ENCODE measurements at places on chromosomes 4 and X.

DNA sequence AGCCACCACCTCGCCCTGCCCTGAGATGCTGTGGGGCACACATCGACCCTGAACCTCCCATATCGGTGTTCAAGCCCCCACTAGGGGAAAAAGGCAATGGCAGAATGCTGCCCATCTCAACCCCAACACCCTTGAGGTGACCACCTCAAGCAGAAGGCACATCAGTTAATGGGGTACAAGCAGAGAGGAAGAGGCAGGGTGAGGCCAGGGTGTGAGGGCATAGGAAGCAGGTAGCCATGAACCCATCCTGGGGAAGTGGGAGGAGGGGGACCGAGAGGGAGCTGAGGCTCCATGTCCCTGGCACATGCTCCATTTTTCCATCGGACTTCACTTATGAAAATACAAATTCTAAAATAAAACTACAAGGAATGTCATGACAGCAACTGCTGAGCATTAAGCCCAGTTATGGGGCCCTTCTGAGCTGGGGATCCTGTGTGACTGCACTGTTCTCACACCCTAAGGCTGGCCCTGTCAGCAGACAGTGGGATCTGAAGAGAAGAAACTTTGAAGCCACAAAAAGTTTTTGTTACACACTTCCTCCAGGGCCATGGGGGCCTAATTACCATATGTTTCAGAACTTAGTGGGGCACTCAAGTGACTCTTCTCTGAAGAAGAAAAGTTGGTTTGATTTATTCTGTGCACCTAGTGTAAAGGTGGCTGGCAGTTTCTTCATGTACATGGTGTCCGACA is 68.2 kb upstream of the FAM241A start:
- DNase-seq: no peak

DNA sequence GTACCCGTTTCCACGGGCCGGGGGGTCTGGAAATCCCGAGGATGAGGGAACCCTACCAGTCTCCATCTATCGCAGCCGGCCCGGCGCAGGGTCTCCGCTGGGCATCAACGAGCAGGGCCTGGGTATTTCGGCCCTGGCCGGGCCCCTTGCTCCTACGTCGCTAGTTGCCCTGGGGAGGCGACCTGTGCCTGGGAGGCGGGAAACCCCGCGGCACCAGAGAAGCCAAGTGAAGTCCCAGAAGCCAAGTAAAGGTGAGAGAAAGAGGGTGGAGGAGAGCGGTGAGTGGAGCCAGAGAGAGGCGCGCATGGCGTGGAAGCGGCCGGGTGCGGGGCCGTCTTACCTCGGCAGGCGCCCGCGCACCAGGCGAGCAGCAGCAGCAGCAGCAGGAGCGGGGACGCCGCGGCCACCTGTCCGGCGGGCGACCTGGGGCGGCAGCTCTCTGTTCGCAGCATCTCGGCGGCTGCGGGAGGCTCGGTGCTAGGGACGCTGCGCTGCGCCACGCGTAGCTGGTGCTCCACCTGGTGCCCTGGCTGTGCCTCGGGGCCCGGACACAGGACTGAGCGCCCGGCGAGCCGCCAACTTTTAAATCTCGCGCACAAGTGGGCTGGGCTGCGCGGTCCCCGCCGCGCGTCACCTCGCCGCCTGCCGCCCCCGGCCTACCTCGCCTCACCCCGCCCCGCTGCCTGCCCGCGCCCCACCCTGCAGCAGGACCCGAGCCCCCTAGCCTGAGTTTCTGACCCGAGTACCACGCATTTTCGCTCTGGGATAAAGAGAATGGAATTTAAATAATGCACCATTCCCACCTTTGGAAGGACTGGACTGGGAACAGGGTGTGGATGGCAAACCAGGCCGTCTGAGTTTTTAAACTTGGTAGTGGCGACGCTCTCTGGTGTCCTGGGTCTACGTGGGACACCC is at the start of gene NMU:
NMU (minus strand) TSS at position 558 of the 915 bp plus-strand sequence; CDS start at position 452, 106 bp downstream.
- DNase-seq: no peak

DNA sequence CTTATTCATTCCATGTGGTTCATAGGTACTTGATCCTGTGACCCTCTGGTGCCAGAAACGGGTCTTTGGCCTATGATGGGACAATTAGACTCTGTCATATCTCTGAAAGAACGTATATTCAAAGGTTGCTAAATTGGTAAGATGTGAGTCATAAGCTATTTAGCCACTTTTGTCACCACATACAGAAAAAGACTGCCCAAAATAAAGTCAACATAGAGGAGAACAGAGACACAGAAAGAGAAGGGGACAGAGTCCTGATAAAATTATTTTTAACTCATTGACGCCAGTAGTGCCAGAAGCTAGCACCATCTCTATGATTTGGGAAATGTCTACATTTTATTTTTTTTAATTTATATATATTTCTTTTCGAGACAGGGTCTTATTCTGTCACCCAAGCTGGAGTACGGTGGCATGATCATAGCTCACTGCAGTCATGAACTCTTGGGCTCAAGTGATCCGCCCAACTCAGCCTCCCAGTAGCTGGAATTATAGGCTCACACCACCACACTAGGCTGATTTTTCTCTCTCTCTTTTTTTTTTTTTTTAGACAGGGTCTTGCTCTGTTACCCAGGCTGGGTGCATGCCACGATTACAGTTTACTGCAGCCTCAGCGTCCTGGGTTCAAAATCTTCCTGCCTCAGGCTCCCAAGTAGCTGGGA is 92.1 kb upstream of the COX18 start:
- no peak for DNase-seq

GRCh38 chrX:72573158-72573511 is 492 bp upstream of the HDAC8 start:
- DNase-seq: no peak

- no peak for DNase-seq
Measured at GRCh38 chrX:153933748-153934147, 1.1 kb downstream of the NAA10 start.

GRCh38 chrX:42720209-42720608 is 57.8 kb downstream of the PPP1R2C start:
- DNase-seq: no peak

- DNase-seq: no peak
Measured at GRCh38 chr4:869776-870175, 43.8 kb upstream of the CPLX1 start.

DNA sequence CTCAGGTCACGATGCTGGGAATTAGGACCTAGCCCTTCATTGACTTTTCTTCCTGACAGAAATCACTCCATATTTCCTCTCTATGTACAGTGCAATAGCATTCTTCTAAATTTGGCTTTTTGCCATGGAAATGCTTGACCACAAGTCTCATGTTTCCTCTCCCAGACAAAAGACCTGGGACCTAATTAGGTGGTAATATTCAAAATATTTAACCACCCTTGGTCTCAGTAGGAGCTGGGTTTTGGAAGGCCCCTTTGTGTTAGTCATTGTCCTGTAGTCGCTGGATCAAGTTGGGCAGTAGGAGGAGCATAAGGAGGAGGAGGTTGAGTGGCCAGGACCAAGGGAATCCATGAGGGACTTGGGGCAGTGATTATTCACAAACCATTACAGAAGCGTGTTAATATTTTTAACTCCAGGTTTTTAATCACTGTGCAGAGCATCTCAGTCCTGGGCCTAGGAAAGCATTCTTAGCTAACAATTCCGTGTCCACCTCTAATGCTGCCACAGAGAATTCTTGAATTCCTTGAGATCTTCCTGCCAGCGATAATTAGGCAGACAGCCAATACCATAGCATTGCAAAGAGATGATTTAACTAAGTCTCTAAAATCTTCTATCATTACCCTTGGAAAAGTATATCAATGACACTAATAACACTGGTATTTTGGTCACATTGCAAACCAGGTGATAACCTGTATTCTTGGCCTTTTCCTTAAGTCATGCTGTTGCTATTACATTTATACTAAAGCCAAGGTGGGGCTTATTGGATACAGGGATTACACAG is 25.0 kb upstream of the SHROOM4 start:
- DNase-seq: no peak

DNA sequence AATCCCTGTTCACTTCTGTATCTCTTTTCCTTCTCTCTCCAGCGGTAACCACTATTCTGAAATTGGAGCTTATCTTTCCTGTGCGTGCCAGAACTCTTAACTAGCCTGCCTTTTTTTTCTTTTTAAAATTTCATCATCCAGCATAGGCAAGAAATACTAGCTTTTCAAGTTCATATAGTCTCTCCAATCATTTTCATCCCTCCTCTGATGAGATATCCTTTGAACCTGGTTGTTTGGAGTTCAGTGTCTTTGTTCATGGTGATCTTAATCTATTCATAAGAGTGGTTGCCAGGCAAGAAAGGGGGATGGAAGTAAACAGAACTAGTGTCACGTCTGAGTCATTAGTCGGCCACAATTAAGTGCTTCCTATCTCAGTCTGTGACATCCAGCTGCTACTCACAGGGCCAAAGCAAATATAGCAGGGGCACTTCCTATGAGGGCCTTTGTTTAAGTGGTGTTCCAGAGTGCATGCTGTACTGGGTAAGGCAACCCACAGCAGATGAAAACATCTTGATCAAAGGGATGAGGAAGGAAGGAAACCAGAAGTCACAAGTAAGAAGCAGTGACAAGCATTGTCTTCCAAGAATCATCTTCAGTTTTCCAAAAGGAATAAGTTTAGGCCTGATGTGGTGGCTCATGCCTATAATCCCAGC is 56.4 kb upstream of the XIAP start:
- peak; percentile 3 for DNase-seq

GRCh38 chr4:84565951-84566350 is 17.0 kb upstream of the CDS1 start:
- no peak for DNase-seq

DNA sequence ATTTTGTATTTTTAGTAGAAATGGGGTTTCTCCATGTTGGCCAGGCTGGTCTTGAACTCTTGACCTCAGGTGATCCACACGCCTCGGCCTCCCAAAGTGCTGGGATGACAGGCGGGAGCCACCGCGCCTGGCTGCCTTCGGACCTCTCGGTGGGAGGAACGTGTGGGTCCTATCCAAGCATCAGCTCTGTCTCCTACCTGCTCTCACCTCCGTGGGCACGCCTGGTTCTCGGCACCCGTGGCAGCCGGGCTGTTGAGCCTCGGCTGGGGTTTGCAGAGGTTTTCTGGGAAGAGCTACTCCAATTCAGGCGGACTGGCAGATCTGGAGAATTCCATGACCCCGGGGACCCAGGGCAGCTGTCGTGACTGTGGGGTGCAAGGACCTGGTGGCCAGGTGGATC is 23.6 kb upstream of the PPP2R3B start:
- no peak for DNase-seq

DNA sequence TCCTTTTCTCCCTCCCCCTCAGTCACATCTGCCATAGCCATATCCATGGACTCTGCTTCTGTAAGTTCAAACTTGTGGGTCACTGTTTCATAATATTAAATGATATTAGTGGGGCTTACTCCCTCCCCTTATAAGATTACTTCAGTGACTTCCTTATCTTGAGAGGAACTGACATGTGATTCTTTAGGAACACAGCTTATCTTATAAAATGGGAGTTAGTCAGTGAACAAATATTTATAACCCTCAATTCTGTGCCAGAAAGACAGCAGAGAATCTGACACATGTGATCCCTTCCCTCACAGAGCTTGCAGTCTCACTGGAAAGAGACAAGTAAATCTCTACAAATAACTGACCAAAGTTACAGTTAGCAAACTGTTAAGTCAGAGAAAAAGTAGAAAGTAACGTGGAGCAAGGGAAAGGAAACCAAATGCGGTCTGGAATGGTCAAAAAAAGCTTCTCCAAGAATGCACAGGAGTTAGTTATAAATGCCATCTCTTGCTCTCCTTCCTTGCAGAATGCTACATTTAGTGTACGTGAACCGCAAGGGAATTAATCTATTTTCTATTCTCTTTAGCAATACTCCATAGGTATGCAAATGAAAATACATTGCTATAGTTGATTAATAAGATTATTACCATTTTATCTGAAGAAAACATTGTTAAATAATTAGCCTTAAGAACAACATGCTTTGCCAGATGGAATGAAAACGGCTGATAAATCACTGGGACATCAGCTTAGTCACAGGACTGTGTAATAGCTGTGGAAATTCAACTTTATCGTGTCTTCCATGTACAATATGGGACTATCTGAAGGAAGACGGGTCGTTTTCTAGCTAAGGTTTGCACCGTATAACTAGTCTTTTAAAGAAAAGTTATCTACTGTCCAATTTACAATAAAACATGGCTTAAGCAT is 29.0 kb downstream of the SGMS2 start:
- no peak for DNase-seq

DNA sequence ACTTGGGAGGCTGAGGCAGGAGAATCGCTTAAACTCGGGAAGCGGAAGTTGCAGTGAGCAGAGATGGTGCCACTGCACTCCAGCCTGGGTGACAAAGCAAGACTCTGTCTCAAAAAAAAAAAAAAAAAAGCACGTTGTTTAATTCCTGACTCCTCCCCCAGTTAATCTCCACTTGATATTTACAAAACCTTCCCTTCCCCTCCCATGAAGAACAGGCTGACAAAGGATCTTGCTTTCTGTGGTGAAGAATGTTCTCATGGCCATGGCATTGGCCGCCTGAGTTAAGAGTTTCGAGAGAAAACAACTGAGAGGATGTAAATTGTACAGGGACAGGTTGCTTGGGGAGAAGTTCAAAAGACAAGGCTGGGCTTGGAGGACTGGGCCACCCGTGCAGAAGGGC is 168.2 kb upstream of the BCOR start:
- no peak for DNase-seq

GRCh38 chr4:15690020-15690809 is 8.6 kb downstream of the FAM200B start:
- no peak for DNase-seq

DNA sequence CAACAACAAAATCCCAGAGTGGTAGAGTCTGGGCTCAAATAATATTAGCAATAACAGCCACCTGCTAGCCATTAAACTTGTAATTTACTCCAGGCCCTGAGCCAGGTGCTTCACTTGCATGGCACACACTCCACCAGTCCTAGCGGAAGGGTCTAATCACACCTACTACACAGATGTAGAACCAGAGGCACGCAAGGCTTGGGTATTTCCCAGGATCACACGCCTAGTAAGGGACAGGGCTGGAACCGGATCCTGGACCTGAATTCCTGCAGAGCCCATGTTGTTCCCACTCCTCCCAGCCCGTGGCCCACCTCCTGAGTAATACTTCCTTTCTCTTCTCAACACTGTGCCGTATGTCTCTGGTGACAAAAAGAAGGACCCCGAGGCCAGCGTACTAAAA is 5.7 kb downstream of the MAGEA1 start:
- no peak for DNase-seq

DNA sequence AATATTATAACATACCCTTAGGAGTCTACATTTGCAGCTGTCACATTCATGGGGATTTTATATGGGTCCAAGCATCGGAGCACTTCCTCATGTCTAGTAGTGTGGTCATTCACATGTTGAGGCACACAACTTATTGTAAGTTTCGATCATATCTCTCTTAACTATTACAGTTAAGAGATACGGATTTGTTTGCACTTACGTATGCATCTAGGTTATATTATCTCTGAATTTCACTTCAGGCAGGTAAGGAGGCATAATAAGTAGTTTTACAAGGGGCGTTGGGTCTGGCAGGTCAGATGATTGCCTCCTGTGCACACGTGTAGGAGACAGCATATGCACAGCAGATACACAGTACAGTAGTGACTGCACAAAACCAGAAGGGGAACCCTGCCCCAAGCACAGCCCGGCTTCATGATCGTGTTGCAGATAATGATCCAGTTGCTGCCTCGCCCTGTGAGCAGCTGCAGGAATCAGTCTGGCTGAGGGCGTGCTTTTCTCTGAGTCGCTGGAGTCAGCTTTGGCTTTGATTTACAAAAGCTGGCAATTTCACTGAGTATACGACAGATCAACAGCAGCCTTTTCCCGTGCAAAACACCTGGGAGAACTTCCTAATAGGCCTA is 302.9 kb upstream of the GATB start:
- no peak for DNase-seq
